WTC11 (cell line): ENCODE measurements at places on chromosomes 6 and 20.

DNA sequence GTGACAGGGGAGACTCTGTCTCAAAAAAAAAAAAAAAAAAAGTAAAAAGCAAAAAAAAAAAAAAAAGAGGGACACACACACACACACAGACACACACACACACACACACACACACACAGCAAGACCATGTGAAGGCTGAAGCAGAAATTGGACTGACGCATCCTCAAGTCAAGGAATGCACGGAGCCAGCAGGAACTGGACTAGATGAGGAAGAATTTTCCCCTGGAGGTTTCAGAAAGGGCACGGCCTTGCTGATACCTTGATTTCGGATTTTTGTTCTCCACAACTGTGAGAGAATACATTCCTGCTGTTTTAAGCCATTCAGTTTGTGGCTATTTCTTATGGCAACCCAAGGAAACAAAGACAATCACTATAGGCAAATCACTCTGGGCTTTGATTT lies 176.9 kb upstream of the SALL4 start:
- no peak for DNase-seq

DNA sequence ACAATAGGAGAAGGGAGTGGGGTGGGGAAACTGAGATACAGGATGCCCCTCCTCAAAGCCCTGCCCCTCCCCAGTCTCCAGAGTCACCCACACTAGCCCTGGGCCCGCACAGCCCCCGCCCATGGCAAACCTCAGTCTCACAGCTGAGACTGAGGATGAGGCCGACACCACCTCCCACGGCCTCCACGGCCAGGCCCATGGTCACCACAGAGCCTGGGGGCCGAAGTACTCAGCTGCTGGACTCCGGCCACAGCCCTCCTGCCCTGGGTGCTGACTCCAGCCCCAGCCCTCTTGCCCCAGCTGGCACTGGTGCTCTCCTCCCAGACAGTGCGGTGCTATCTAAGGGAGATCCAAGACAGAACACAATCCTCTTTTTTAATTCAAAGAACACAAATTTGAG lies 176.1 kb downstream of the TTLL2 start:
- DNase-seq, result no peak

- DNase-seq, result no peak
Observed at GRCh38 chr6:165702669-165703068, 39.6 kb upstream of the PDE10A start.

- DNase-seq, result no peak
Observed at GRCh38 chr6:127023001-127023778, 95.3 kb upstream of the RSPO3 start.
